HFFc6 (cell line): ENCODE measurements at places on chromosomes 4 and X. TPM values are rescaled to one million over a fixed set of nuclear protein-coding genes. Genes with fewer than 3 reads are reported as not detected.
A peak's percentile ranks its signal among the peaks of the same experiment; 100 is the strongest.

- H3K27ac ChIP-seq = no peak overlapping the region
- H3K4me3 ChIP-seq = no peak overlapping the region
- no peaks in the 10 kb centered on the region for H3K36me3 ChIP-seq
- H3K27me3 ChIP-seq = no peaks in the 10 kb centered on the region; the same call in 1 of the 2 replicates
- H3K4me1 ChIP-seq = no peaks in the 10 kb centered on the region
Observed at GRCh38 chrX:155747520-155747919, 133.6 kb upstream of the VAMP7 start.

- H3K36me3 ChIP-seq = no peaks in the 10 kb centered on the region
- H3K4me1 ChIP-seq = no peaks in the 10 kb centered on the region
- H3K4me3 ChIP-seq = no peak overlapping the region
- no peaks in the 10 kb centered on the region for H3K27me3 ChIP-seq
Observed at GRCh38 chr4:125283707-125284279, 31.0 kb upstream of the FAT4 start.

GRCh38 chr4:151532001-151532708, 123.2 kb downstream of the FHIP1A start:
- H3K27me3 ChIP-seq = peaks cover 2% of the 10 kb centered on the region
- peaks cover 10% of the 10 kb centered on the region for H3K4me1 ChIP-seq
- H3K36me3 ChIP-seq = no peaks in the 10 kb centered on the region
- H3K27ac ChIP-seq = no peak overlapping the region
- H3K4me3 ChIP-seq = no peak overlapping the region

- H3K27me3 ChIP-seq = peaks cover 13% of the 10 kb centered on the region
- H3K27ac ChIP-seq = no peak overlapping the region
- no peaks in the 10 kb centered on the region for H3K36me3 ChIP-seq
- H3K4me3 ChIP-seq = no peak overlapping the region
- DNase-seq = no peak
- peaks cover 12% of the 10 kb centered on the region for H3K4me1 ChIP-seq
Observed at GRCh38 chr4:15749001-15749400, 29.1 kb upstream of the CD38 start.

DNA sequence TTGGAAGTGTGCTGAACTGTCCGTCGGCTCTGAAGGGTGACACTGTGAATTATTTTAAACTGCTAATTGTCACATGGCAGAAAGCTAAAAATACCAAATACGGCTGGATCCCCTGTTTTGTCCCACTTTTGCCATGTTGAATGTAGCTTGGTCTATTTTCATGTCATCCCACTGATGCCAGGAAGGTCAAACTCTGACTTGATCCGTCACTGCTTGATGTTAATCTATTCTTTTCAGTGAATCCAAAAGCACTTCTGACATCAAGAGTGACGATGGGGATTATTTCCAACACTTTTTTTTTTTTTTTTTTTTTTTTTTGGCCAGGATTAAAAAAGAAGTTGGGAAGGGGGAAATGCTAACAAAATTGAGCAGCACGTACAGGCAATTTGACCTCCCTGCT, 734.6 kb upstream of the TENM3 start:
- DNase-seq = no peak
- H3K4me3 ChIP-seq = no peak overlapping the region
- H3K4me1 ChIP-seq = no peaks in the 10 kb centered on the region
- H3K27ac ChIP-seq = no peak overlapping the region
- peaks cover 5% of the 10 kb centered on the region for H3K27me3 ChIP-seq

Gene GAGE13
- total RNA-seq = not detected in 3 replicates

- no peaks in the 10 kb centered on the region for H3K36me3 ChIP-seq
- H3K4me1 ChIP-seq = no peaks in the 10 kb centered on the region
- no peak for DNase-seq
- H3K27ac ChIP-seq = no peak within 1 kb of the TSS
Observed at GRCh38 chr4:114598191-114599121, at the start of gene UGT8. TSS of gene UGT8 (plus strand) at chr4:114598807. CDS start at chr4:114622881, 24,074 bp downstream.

DNA sequence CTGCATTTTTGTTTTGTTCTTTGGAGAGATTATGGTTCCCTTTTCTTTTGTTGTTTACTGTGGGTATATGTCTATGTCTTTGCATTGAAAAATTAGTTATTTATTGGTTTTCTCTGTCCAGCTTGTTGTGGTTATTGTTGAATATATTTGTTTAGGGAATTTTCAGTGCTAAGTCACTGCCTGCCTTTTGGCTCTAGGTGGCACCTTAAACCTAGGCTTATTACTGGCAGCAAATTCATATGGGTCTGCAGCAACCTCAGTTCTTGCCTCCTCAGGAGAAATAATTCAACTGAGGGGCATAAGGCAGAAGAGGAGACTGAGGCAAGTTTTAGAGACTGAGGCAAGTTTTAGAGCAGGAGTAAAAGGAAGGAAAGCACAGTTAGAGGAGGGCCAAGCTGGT, 1157.3 kb upstream of the AGA start:
- no peaks in the 10 kb centered on the region for H3K27me3 ChIP-seq
- no peaks in the 10 kb centered on the region for H3K4me1 ChIP-seq
- DNase-seq = no peak
- 0 out of 2 replicates have a peak, but pooled peaks cover 7% of the 10 kb centered on the region for H3K36me3 ChIP-seq
- H3K4me3 ChIP-seq = no peak overlapping the region

Gene HPGDS
- not detected in 3 replicates for total RNA-seq

Gene TNIP3
- 0.11 to 0.68 TPM (median 0.31 TPM) in 3 replicates for total RNA-seq

Gene BGN
- 331 to 407 TPM (median 371 TPM) in 3 replicates for total RNA-seq

DNA sequence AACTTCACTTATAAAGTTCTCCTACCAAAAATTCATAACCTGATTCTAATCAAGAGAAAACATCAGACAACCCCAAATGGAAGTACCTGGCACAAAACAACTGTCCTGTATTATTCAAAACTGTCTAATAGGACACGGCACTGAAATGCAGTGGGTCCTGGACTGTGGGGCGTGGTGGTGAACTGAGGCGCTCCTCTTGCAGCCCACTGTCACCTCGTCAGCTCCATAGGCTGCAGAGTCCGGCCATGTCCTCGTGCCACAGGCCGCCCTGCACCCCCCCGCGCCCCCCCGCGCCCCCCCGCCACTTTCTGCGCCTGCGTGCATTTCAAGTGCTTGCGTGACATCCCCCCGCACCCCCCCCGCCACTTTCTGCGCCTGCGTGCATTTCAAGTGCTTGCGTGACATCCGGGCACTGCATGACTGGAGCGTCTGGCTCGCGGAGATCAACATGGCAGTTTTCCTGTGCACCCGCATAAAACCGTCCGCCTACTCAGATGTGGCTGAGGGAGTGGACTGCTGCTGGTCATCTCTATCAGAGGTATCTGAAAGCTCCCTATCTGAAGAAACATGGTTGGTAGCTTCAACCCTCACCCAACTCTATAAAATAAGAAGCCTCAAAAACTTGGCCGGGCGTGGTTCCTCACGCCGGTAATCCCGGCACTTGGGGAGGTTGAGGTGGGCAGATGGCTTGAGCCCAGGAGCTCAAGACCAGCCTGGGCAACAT, 28.8 kb downstream of the ATXN3L start:
- H3K4me3 ChIP-seq = no peak overlapping the region
- H3K36me3 ChIP-seq = peaks cover 5% of the 10 kb centered on the region; the same call in 1 of the 2 replicates
- H3K4me1 ChIP-seq = peaks cover 47% of the 10 kb centered on the region
- H3K27ac ChIP-seq = no peak overlapping the region
- DNase-seq = no peak

GRCh38 chr4:85127653-85128052, 161.2 kb upstream of the WDFY3 start:
- peak; percentile 30 for DNase-seq
- peaks cover 2% of the 10 kb centered on the region for H3K27me3 ChIP-seq
- H3K27ac ChIP-seq = no peak overlapping the region
- no peaks in the 10 kb centered on the region for H3K4me1 ChIP-seq
- H3K36me3 ChIP-seq = no peaks in the 10 kb centered on the region

DNA sequence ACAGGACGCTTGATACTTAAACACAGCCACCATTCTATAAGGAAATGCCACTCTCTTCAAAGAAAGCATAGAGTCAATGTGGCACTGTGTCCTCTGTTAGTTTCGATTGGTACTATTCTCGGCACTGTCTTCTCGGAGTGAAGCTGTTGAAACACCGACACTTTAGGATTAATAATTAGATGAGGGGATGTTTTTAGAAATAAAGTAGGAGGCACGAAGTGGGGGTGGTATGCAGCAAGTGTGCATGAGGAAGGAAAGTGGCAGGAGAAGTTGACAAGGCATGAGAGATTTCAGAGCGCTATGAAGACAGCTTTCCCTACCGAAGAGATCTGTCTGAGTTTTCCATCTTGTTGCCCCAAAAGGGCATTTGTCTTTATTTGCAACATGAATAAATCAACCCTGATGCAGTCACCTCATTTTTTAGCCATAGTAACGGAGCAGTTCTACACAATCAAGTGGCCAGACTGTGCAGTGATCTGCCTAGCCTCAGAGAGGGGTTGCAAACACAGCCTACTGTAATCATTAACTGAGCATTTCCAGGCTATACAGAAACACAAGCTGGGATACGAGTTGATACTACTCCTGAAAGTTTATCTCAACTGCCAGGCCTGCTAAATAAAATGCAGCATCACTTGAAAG, 8.3 kb downstream of the GPRIN3 start:
- DNase-seq = no peak
- no peaks in the 10 kb centered on the region for H3K36me3 ChIP-seq
- H3K4me3 ChIP-seq = no peak overlapping the region
- H3K27ac ChIP-seq = no peak overlapping the region
- H3K4me1 ChIP-seq = peaks cover 18% of the 10 kb centered on the region; the same call in 1 of the 2 replicates

DNA sequence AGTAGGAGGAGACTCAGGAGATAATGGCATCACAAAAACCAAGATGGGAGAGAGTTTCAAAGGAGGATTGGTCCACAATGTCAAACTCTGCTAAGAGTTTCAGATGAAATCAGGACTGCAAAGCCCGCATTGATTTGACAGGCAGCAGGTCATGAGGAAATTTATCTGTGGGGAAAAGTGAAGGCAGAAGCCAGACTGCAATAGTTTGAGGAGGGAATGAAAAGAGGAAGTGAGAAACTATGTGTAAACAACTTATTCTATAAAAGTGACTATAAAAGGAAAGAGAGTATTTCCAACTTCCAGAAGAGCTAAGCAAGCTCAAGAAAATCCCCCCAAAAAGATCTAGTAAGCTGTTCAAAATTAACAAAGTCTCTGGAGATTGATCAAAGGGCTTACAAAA, 66.3 kb upstream of the DGKK start:
- H3K4me3 ChIP-seq = no peak overlapping the region
- H3K36me3 ChIP-seq = no peaks in the 10 kb centered on the region; the same call in 1 of the 2 replicates
- H3K27me3 ChIP-seq = no peaks in the 10 kb centered on the region
- H3K27ac ChIP-seq = no peak overlapping the region
- H3K4me1 ChIP-seq = no peaks in the 10 kb centered on the region

Gene PCYT1B
- not detected in 2 replicates for total RNA-seq

DNA sequence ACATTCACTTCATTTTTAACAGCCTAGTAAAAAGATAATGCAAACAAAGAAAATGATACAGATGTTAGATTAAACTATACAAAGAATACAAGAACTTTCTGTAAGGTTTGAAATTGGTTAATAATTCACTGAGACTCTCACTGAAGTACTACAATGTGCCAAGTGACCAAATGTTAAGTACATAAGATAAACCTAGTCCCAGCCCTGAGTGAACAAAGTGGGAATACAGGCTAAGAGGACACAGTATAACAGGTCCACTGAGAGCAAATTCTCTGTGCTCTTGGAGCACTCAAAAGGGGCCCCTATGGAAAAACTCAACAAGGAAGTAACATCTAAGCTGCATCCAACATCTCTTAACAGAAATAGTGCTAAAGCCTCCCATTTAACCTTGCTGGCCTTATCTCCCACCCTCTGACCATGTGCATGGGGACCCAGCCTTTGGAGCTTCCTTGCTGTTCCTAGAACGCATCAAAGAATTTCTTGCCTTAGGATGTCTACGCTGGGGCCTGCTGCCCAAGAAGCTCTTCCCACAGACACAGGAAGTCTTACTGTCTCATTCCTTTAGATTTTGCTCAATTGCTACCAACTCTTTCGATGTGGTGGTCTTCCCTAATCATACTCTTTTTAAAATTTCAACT, 113.4 kb downstream of the ZAR1 start:
- peaks cover 33% of the 10 kb centered on the region for H3K4me1 ChIP-seq
- no peaks in the 10 kb centered on the region for H3K27me3 ChIP-seq
- DNase-seq = no peak
- H3K4me3 ChIP-seq = no peak overlapping the region

GRCh38 chr4:188372058-188372457, 232.8 kb downstream of the TRIML1 start:
- peaks cover 10% of the 10 kb centered on the region; the same call in 1 of the 2 replicates for H3K36me3 ChIP-seq
- H3K4me3 ChIP-seq = no peak overlapping the region
- H3K27me3 ChIP-seq = no peaks in the 10 kb centered on the region
- H3K4me1 ChIP-seq = peaks cover 14% of the 10 kb centered on the region; the same call in 1 of the 2 replicates

DNA sequence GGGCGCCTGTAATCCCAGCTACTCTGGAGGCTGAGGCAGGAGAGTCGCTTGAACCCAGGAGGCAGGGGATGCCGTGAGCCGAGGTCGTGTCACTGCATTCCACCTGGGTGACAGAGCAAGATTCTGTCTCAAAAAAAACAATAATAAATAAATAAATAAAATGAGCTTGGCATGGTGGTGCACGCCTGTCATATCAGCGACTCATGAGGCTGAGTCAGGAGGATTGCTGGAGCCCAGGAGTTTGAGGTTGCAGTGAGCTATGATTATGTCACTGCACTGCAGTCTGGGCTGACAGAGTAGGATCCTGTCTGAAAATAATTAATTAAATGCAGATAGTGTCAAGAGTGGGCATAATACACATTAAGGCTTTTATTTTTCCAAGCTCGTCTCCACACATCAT, 77.5 kb downstream of the DHRSX start:
- DNase-seq = peak; percentile 43
- no peak overlapping the region for H3K27ac ChIP-seq
- H3K27me3 ChIP-seq = no peaks in the 10 kb centered on the region
- peaks cover 46% of the 10 kb centered on the region for H3K36me3 ChIP-seq
- no peak overlapping the region for H3K4me3 ChIP-seq
- H3K4me1 ChIP-seq = peaks cover 7% of the 10 kb centered on the region

GRCh38 chrX:16610121-16610621, 39.8 kb upstream of the S100G start:
- peak overlapping the region; percentile 79 for H3K27ac ChIP-seq
- H3K36me3 ChIP-seq = peaks cover 17% of the 10 kb centered on the region
- peaks cover 2% of the 10 kb centered on the region; the same call in 1 of the 2 replicates for H3K27me3 ChIP-seq
- DNase-seq = peak; percentile 70

GRCh38 chr4:87011340-87012034, 76.7 kb downstream of the AFF1 start:
- peak overlapping the region; percentile 57 for H3K4me3 ChIP-seq
- H3K36me3 ChIP-seq = peaks cover 5% of the 10 kb centered on the region
- peak; percentile 86 for DNase-seq
- H3K27ac ChIP-seq = peak overlapping the region; percentile 77

- H3K4me1 ChIP-seq = no peaks in the 10 kb centered on the region
- H3K4me3 ChIP-seq = no peak overlapping the region
- no peak overlapping the region for H3K27ac ChIP-seq
- DNase-seq = no peak
Observed at GRCh38 chrX:72371405-72371804, 65.7 kb upstream of the CITED1 start.

Gene SSX2
- total RNA-seq = not detected in 3 replicates

- H3K36me3 ChIP-seq = peaks cover 34% of the 10 kb centered on the region
- peaks cover 2% of the 10 kb centered on the region for H3K27me3 ChIP-seq
- no peak for DNase-seq
- H3K4me3 ChIP-seq = no peak overlapping the region
- peaks cover 51% of the 10 kb centered on the region for H3K4me1 ChIP-seq
Observed at GRCh38 chr4:4460759-4461158, 73.9 kb downstream of the NSG1 start.

Gene LSM6
- total RNA-seq = 17.4 to 25.7 TPM (median 24.8 TPM) in 3 replicates

Gene MAGEA2B
- total RNA-seq = not detected in 2 replicates

- DNase-seq = peak; percentile 82
- H3K27ac ChIP-seq = peak overlapping the region; percentile 90
- peaks cover 11% of the 10 kb centered on the region for H3K4me1 ChIP-seq
- H3K4me3 ChIP-seq = no peak overlapping the region
- H3K27me3 ChIP-seq = no peaks in the 10 kb centered on the region; the same call in 1 of the 2 replicates
Observed at GRCh38 chrX:150635952-150636351, 57.2 kb upstream of the MTMR1 start.

Gene PAGE1
- not detected in 3 replicates for total RNA-seq

GRCh38 chrX:153763989-153764755, at the start of gene PLXNB3:
TSS of gene PLXNB3 (plus strand) at chrX:153764249. CDS start at chrX:153765536, 1,287 bp downstream.
- H3K27ac ChIP-seq = peak within 1 kb of the TSS; percentile 48; the same call in 1 of the 2 replicates
- DNase-seq = peak; percentile 72
- peak within 1 kb of the TSS; percentile 87 for H3K4me3 ChIP-seq
- no peaks in the 10 kb centered on the region for H3K27me3 ChIP-seq
- H3K4me1 ChIP-seq = peaks cover 7% of the 10 kb centered on the region; the same call in 1 of the 2 replicates
